Activated CD4-positive, alpha-beta T cell treated with anti-CD3 and anti-CD28 coated beads, Interleukin-2, amount 50 U/mL, for 1 hour (primary cell): ENCODE measurements at places on chromosomes 4 and X.

DNA sequence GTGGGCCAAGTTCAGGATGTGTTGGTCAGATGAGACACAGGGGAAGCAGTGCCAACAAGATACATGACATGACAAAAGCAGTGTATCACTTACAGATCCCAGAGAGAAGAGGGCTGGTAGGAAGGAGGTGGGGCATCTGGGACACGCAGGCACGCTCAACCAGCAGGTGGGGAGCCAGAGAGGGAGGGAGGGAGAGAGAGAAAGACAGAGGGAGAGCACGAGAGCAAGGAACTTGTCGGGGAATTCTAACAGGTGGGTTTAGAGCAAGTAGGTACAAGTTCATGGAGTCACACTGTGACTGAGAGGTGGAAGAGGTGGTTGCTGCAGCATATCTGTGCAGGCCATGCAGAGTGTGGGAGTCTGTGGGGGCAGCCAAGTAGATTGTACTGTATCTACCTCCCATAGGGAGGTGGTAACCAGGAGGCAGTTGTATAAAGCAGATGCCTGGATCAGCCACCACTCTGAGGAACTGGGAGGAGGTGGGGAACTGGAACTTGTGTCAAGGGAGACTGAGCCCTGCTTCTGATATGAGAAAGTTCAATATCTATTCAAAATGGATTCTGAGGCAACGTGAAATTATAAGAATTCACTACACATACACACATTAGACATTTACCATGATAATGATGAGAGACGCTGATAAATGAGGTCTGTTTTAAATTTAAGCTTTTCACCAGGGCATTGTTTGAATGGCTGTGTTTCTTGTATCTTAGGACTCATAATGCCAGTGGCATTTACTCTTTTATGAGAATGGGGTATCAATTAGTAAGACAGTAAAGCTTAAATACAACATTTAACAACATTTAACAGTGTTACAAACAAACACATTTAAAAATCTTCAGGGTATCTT, 43.7 kb downstream of the BBS12 start:
- DNase-seq = no peak

DNA sequence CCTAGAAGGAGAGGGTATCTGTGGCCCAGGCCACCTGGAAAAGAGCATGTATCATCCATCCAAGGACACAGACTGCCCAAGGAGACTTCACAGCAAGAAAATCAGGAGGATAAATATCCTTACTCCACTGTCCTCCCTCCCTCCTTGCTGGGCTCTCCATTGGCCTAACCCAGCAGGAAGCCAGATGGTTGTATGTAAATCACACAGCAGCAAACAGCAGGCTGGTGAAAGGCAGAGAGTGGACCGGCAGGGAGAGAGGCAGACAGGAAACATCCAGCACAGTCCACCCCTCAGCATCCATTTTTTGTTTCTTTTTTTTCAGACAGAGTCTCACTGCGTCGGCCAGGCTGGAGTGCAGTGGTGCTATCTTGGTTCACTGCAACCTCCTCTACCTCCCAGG, 17.5 kb downstream of the TXK start:
- DNase-seq = no peak

DNA sequence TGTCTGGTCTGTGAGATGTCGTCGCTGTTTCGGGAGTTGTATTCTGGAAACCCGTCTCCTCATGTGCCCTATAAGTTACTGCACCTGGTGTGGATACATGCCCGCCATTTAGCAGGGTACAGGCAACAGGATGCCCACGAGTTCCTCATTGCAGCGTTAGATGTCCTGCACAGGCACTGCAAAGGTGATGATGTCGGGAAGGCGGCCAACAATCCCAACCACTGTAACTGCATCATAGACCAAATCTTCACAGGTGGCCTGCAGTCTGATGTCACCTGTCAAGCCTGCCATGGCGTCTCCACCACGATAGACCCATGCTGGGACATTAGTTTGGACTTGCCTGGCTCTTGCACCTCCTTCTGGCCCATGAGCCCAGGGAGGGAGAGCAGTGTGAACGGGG, 1.4 kb downstream of the USP27X start:
- no peak for DNase-seq

DNA sequence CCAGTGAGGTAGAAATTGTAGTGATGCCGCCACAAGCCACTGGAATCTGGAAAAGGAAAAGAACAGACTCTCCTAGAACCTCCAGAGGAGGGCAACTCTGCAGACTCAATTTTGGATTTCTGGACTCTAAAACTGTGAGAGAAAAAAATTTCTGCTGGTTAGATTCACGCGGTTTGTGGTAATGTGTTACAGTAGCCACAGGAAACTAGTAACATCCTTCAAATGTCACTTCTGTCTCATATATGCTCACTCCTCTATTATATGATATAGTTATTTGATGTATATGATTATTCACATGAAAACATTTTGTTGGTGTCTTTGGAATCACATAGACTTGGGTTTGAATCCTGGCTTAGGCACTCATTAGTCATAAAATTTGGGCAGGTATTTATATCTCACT, 18.8 kb downstream of the LDOC1 start:
- DNase-seq = no peak

- DNase-seq = no peak
Measured at GRCh38 chrX:30468471-30468870, 109.1 kb downstream of the TASL start.

GRCh38 chr4:150632639-150633038, 50.7 kb downstream of the MAB21L2 start:
- DNase-seq = no peak

- DNase-seq = no peak
Measured at GRCh38 chrX:40582811-40583210, 2.0 kb downstream of the ATP6AP2 start.

DNA sequence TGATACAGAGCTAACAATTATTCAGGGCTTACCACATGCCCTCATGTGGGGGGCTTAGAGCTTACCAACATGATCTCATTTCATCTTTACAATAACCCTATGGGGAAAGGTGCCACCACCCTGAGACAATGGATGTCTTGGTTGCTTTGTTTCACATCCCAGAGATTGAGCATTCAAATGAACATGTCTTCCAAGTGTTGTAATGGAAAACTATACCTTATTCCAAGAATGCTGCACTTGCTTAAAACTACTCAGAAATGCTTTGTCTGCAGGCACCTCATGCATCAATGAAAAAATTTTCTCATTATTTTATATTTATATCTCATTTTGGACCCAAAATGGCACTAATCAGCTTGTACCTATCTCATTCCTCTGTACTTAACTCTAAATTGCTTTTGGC, 34.6 kb downstream of the BCLAF3 start:
- DNase-seq = no peak

- no peak for DNase-seq
Measured at GRCh38 chr4:7765666-7766065, 174.0 kb downstream of the AFAP1 start.

DNA sequence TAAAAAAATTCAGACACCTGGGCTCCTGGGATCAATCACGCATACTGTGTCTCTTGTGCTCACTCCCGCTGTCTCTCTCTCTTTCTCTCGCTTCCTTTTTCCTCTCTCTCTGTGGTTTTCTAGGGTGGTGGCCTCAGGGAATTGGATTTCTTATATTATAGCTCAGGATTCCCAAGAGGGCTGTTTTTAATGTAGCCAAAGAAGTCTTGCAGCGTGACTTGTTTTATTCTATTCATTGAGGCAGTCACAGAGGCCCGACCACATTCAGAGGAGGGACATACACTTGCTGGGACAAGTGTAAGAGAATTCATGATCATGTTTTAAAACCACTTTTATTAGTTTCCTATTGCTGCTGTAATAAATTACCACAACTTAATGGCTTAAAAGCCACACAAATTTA, 59.4 kb downstream of the HPF1 start:
- DNase-seq = no peak

DNA sequence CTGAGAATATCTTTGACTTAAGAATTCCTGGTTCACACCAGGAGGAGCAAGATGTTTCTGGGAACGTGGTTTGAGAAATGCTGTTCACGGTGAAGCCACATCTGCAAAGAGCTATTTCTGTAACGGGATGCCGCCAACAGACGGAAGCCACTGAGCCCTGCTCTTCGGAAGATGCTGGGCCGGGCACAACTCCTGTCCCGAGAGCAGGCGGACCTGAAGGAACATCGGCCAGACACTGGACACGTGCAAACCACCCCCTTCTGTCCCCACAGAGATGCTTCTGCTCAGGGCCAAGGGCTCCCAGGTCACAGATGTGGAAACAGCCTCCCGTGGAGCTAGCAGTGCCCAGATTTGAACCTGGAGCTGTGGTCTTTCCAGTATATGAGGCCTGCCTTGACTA, 24.3 kb downstream of the HMX1 start:
- no peak for DNase-seq

GRCh38 chr4:140790765-140791164, 34.6 kb upstream of the TBC1D9 start:
- DNase-seq = no peak

DNA sequence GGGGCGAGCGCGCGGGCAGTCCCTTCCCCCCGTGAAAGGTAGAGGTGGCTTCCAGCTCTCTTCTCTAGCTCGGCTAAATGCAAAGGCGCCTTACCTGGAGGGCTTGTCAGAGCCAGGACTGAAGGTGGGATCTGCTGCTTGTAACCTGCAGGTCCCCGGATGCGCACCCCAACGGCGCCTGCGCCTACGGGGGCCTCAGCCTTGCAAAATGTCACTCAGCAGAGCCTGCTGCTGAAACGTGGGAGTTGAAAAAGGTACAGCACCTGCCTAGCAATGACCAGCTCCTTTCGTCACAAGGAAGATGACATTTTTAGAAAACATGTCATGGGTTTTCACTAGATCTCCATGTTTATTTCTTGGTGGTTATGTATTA, 583 bp downstream of the ABHD18 start:
- peak; percentile 61 for DNase-seq

GRCh38 chr4:109931318-109931717, 18.6 kb downstream of the EGF start:
- DNase-seq = no peak

DNA sequence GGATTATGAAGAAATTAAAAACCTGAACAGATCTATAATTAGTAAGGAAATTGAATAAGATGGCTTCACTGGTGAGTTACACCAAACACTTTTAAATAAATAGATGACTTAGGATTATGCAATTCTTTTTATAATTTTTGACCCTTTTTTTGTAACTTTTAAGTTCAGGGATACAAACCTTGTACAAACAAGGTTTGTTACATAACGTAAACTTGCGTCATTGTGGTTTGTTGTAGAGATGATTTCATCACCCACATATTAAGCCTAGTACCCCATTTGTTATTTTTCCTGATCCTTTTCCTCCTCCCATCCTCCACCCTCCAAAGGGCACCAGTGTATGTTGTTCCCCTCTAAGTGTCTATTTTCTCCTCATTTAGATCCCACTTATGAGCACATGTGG, 75.7 kb downstream of the CPEB2 start:
- no peak for DNase-seq

- no peak for DNase-seq
Measured at GRCh38 chr4:158912806-158913205, 144.0 kb downstream of the FNIP2 start.

GRCh38 chr4:16418814-16419213, 192.5 kb upstream of the TAPT1 start:
- no peak for DNase-seq

GRCh38 chr4:1448589-1449420, 42.6 kb upstream of the NKX1-1 start:
- no peak for DNase-seq

DNA sequence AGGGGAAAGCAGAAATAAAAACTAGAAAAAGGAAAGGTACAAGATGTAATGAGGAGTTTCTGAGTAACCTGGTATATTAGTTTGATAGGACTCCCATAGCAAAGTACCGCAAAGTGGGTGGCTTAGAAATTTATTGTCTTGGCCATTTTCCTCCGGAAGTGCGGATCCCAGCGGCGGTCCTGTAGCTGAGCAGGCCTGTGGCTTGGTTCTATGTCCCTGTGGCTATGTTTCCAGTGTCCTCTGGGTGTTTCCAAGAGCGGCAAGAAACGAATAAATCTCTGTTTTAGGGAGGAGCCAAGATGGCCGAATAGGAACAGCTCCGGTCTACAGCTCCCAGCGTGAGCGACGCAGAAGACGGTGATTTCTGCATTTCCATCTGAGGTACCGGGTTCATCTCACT, 44.0 kb upstream of the LDB2 start:
- DNase-seq = no peak

GRCh38 chr4:25154594-25155265, 5.5 kb downstream of the SEPSECS start:
- DNase-seq = no peak

GRCh38 chr4:186037692-186038658, 31.0 kb upstream of the TLR3 start:
- no peak for DNase-seq

- DNase-seq = no peak
Measured at GRCh38 chr4:89358935-89359638, 51.5 kb upstream of the GPRIN3 start.

DNA sequence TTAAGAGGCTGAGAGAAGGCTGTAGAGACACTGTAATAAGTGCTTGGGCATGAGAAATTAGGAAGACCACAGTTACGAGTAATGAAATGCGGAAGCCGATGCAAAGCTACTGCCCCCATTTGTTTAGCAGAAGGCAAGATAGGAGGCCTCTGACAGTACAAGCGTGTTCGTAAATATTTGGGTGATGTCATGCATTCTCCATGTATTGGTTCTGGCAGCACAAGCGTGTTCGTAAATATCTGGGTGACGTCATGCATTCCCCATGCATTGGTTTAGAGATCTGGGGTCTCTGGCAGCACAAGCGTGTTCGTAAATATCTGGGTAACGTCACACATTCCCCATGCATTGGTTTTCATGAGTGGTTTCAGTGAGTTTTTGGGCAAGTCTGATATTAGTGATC, 661.5 kb upstream of the FRG1 start:
- DNase-seq = no peak

- no peak for DNase-seq
Measured at GRCh38 chr4:173242466-173243250, 74.0 kb downstream of the GALNT7 start.

DNA sequence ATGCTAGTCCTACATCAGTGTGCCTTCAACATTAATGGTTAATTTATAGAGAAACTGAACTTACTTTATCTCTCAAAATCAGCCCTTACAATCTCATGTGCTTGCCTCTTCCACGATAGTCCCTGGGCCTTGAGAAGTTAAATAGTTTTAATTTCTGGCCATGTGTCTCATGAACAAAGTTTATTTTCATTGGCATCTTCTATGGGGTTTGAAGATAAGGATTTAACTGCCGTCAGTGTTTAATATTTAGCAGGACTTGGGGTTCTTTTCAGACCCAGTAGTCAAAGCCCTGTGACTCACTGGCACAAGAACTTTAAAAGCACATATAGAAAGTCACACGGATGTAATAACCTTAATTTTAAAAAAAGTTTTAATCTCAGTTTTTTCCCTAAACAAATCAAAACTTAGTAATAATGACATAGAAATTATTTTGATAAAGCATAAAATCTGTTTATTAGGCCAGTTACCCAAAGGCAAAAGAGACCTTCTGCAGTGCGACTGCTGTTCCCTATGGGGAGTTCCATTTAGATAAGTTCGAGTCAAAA, 10.1 kb upstream of the MPP1 start:
- DNase-seq = no peak

GRCh38 chr4:93751411-93751810, 77.1 kb upstream of the ATOH1 start:
- DNase-seq = no peak

DNA sequence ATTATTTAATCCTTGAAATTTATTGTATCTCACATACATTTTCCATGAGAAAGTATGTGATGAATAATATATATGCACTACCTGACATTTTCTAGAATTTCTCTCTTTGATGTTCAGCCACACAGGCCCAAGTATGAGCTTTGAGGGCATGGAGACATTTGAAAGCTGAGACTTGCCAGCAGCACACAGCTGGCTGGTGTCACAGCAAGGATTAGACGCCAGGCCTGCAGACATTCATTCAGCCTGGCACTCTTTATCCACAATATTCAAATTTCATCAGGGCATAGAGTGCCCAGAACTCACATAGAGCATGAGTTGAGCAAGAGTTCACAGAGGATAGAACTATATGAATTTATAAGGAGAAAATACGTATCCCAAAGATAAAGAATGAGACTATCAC, 74.0 kb downstream of the GRIA2 start:
- no peak for DNase-seq
